NCI-H2171 (cell line): ENCODE measurements at places on chromosomes 3 and 15.

- DNase-seq, result no peak
Observed at GRCh38 chr3:24201301-24201700, 256.2 kb downstream of the NR1D2 start.

DNA sequence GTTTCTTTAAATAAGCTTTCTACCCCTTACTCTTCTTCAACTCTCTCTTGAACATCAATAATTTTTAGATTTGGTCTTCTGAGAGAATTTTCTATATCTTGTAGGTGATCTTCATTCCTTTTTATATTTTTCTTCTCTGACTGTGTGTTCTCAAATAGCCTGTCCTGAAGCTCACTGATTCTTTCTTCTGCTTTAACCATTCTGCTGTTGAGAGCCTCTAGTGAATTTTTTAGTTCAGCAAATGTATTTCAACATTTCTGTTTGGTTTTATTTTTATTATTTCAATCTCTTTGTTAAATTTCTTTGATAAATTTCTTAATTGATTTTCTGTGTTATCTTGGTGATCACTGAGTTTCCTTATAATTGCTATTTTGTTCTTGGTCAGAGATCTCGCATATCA lies 19.6 kb downstream of the IQCH start:
- no peak for DNase-seq

DNA sequence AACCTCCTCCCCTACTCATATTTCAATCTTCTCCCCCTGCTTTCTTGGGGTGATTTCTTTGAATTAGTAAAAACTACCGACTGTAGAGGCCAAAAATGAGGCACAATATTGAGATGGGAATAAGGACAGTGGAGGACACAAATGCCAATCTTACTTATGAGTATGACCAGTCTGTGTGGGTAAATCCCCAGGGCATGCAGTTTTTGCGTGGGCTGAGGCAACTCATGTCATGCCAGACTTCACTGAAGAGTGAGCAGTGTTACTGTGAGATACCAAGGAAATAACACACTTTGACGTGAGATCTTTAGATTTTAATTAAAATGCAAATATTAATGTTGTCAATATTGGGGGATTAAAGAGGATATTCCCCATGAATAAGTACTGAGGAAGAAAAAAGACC lies 254.3 kb upstream of the ICE2 start:
- DNase-seq, result no peak

GRCh38 chr15:73518180-73518862 lies 75.4 kb downstream of the REC114 start:
- no peak for DNase-seq

DNA sequence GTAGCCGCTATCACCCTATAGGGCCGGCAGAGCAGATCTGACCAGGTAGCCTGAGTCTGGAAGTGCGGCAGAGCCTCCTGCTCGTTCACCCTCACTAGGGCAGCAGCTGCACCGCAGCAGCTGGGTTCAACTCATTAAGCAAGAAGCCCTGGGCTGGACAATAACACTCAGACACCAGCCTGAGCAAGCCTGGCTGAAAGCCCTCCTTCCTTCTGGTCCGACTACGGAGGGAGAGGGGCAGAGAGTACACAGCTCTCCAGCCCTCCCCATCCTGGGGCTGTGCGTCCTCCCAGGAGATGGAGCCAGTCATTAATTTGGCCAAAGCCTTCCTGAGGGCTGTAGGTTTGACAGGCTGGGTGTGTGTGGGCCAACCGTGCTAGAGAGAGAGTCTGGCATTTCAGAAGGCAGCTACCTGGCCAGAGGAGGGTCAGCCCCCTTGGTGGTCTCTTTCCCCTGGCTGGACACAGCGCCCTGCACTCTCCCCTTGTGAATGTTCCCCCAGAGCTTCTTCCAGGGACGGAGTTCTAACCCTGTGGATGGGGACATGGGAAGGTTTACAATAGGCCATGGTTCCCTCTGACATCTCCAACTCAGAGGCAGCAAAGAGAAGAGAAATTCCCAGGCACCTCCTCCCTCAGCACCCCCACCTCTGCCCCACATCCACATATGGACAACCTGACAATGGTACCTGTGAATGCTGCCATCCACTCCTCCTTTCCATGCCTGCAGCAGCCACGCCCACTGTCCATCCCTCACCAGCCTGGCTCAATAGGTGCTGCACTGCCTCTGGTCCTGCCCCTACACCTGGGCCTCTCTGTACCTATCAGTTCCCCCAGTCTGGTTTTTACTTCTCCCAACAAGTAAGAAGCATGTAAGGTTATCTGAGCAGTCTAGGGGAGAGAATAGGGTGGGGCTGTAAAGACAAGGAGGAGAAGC lies 6.5 kb downstream of the CHRNB4 start:
- DNase-seq, result no peak

DNA sequence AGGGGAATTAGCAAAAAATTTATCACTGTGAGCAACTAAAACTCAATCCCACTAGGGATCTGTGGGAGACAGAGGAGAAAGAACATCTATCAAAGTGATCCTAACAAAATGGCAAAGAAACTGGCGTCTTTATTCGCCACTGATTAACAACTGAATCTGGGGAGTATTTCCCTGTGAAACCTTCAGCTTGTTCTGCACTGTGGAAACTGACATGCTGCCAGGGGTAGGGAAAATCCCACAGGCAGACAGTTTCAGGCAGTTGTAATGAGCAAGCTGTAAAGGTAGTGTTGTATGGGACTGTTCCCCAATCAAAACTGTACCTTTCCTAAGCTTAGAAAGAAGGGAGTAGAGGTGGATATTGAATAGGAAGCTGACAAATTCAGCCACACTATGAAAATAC lies 611.7 kb downstream of the VGLL3 start:
- no peak for DNase-seq

DNA sequence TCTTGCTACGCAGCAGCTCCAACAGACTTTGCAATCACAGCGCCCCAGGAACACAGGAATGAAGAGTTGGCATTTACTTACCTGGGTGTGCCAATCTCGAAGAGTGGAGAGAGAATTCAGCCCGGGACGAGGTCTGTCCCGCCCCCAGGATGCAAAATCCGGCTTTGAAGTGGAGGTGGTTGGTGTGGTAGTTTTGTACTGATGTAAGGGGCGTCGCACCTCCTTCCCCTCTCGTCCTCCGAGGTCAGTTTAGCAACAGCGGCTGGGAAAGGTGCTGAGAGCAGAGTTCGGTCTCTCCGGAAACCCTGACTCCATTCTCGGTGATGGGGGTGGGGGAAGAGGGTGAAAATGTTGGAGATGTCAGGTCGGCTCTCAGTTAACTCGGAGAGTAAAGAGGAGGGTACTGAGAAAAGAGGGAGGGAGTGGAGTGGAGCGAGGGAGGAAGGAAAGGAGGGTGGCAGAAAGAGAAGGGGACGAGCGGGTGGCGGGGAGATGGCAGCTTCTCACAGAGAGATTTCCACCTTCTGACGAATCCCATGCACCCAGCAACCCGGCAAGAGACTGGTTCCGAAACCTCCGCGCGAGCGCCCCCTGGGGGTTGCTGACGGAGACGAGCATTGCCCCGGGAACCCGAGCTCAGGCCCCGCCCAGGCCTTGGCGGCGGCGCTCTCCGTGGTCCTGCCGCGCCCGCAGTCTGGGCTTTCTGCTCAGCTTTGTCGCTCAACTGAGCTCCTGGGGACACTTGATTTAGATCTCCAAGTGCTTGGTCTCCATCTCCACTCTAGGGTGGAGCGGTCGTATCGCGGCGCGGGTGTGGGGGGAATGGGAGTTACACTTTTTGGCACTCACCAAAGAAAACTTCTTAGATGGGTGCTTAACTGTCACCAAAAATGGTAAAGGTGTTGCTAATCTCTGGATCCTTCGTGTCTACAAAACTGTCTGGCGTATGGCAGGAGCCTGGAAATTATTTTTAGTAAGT lies at the start of gene CPNE4:
TSS of gene CPNE4 (minus strand) at position 529 of the 979 bp plus-strand sequence.
- DNase-seq, result peak; percentile 73

DNA sequence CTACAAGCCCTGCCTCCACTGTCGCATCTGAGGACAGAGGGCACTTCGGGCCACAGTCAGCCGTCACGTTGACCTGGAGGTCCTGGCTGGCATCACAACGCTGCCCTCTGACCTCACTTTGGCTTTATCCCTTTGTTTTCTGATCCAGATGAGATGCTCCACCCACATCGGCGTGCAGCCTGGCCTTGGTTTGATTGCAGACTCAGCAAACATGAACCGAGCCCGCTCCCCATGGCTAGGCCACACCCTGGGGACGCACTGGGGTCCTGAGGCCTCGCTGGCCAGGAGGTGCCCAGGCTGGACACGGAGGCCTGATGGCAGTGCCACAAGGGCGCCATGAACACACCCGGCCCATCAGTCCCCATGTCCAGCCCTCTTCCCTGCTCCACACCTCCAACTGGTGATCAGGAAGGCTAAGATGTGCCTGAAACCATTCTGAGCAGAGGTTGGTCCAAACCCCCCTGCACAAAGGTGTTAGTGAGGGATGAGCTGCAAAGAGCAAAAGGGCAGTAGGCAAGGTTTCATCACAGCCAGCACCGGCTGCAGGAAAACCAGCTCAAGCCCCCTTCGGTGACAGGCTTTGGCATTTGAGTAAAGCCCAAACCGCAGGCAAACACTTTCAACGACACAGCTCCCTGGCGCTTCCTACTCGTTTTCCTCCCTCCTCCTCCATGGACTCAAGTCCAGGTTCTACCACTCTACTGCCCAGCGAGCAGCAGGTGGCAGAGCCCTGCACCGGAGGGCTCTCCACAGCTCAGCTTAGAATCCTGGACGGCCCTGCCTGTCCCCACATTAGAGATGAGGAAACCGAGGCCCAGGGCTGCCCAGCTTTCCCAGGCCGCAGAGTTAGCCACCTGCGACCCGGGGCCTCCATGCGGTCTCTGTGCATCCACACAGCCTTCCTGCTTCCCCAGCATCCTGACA lies 165.8 kb downstream of the NUP210 start:
- DNase-seq, result no peak

- DNase-seq, result no peak
Observed at GRCh38 chr3:11283139-11283475, 10.9 kb downstream of the ATG7 start.

DNA sequence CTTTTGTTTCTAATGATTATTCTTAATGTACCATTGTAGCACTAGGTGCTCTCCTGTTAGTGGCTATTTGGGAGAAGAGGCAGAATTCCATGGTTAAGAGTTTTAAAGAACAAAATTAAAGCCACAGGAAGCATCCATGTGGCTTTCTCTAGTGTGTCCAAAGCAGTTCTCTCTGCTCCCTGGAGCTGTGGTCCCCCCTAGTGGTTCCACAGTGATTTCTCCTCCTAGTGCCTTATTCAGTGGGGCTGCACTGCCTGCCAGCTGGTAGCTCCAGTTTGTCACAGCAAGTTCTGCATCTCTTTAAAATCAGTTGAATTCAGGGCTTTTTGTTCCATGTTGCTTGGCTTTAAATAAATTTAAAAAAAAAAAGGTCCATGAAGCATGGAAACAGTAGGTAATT lies 39.6 kb upstream of the FAM98B start:
- no peak for DNase-seq

GRCh38 chr3:112289011-112289410 lies 5.0 kb downstream of the SLC9C1 start:
- DNase-seq, result no peak

- DNase-seq, result no peak
Observed at GRCh38 chr3:24164967-24165602, 220.0 kb downstream of the NR1D2 start.

GRCh38 chr3:49263159-49263889 lies 13.7 kb downstream of the C3orf62 start:
- no peak for DNase-seq

GRCh38 chr15:33411596-33412540 lies 101.1 kb downstream of the RYR3 start:
- DNase-seq, result no peak

DNA sequence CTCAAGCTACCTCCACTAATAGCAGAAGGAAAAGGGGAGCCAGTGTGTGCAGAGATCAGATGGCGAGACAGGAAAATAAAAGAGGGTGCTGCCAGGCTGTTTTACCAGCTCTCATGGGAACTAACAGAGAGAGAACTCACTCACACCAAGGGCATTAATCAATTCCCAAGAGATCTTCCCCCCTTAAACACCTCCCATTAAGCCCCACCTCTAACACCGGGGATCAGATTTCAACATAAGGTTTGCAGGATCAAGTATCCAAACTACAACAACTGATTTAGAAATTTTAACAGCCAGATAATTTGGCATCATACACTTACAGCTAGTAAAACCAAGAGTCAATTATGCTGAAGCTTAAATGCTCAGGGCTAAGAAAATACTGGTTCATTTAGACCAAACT lies 18.9 kb downstream of the CD200 start:
- peak; percentile 100 for DNase-seq

GRCh38 chr3:176651622-176652021 lies 545.7 kb downstream of the TBL1XR1 start:
- no peak for DNase-seq

DNA sequence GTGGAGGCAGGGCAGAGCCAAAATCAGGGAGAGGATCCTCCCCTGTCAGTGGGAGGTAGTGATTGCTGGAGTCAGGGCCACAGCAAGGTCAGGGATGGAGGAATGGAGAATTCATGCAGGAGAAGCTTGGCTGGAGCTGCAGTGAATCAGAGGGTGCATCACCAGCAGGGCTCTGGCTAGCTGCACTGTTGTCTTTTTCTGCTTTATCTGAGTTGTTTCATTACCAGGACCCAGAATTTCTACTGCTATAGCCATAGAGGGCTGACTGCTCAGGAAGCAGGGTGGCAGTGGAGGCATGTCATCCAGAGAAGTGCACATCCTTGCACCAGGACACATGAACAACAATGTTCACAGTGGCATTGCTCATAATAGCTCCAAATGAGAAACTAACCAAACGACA lies 113.5 kb upstream of the GALNT15 start:
- DNase-seq, result no peak

GRCh38 chr3:112974894-112975293 lies at the start of gene CD200R1:
CD200R1 (minus strand) TSS chr3:112975103; CDS start chr3:112974857, 246 bp downstream.
- DNase-seq, result no peak

- DNase-seq, result no peak
Observed at GRCh38 chr15:35674873-35675781, 129.2 kb upstream of the DPH6 start.

GRCh38 chr3:113277941-113278598 lies 66.7 kb downstream of the BOC start:
- no peak for DNase-seq

- no peak for DNase-seq
Observed at GRCh38 chr3:102481050-102481449, 46.2 kb downstream of the ZPLD1 start.

GRCh38 chr15:39556461-39556860 lies 24.4 kb upstream of the THBS1 start:
- DNase-seq, result peak; percentile 87

DNA sequence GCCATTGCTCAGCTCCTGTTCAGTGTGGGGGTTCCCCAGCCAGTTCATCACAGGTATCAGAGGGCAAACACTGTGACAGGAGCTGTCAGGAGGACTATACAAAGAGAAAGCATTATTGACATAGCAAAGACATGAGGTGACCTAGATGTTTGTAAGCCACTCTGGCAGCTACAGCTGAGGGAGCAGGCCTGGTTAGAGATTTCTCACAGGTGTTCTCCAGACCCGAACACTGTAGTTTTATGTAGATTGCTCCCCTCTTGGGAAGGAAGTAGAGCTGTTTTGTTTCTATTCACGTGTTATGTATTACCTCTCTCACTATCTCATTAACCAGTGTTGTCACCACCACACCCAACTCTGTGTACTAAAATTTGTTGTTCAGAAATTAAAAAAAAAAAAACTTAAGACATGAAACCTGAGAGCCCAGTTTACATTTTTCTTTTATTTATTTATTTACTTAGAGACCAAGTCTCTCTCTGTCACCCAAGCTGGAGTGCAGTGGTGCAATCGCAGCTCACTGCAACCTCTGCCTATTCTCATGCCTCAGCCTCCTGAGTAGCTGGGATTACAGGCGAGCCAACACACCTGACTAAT lies 123.7 kb downstream of the RBPMS2 start:
- no peak for DNase-seq

- DNase-seq, result no peak
Observed at GRCh38 chr15:38972831-38973230, 408.2 kb upstream of the RASGRP1 start.

GRCh38 chr15:38058596-38059075 lies 124.2 kb downstream of the TMCO5A start:
- no peak for DNase-seq
